ENCODE measurements at places on chromosomes 5 and 9.

DNA sequence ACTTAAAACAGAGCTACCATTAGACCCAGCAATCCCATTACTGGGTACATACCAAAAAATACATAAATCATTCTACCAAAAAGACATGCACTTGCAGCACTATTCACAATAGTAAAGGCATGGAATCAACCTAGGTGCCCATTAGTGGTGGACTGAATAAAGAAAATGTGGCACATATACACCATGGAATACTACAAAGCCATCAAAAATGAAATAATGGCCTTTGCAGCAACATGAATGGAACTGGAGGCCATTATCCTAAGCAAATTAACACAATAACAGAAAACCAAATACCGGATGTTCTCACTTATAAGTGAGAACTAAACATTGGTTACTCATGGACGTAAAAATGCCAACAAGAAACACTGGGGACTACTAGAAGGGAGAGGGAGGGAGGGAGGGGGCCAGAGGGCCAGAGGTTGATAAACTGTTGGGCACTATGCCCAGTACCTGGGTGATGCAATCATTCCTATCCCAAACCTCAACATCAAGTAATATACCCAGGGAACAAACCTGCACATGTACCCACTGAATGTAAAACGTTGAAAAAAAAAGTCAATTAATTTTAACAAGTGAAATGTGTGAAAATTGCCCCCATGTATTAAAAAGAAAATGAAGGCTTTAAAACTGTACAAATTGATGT, 24.5 kb upstream of the GPR150 start:
- DNase-seq: no peak

DNA sequence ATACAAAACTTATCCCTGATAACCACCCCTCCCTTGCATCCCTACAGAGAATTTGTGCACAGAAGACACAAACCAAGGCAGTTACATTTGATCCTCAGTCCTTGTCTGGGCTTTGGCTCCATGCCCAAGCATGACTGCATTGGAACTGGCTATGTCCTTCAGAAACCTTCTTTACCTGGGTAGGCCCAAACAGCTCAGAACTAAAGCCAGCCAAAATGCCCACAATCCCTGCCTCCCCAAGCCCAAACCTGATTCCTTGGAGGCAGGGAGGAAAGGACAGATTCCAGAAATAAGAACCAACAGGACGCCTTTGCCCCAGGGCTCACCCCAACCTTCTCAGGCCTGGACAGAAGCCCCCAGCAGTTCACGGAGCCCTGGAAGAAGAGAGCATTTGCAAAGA, 8.2 kb downstream of the IL17B start:
- no peak for DNase-seq

DNA sequence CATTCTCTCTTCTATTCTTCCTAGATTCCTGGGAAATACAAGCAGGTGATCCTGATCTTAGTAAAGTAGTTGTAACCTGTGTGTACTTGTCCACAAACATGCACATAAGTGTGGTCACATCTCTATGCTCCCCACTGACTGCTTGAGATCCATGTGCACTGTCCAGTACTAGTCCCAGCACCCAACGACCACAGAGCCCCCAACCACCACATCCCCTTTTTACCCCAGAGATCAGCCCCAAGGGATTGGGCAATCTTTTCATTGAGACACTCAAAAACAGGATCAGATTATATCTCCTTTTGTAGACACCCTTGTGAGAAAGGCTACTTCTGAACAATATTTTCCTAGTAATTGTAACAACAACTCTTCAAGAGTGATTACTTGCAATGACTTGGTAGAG, 240.6 kb downstream of the ACTL7B start:
- no peak for DNase-seq

DNA sequence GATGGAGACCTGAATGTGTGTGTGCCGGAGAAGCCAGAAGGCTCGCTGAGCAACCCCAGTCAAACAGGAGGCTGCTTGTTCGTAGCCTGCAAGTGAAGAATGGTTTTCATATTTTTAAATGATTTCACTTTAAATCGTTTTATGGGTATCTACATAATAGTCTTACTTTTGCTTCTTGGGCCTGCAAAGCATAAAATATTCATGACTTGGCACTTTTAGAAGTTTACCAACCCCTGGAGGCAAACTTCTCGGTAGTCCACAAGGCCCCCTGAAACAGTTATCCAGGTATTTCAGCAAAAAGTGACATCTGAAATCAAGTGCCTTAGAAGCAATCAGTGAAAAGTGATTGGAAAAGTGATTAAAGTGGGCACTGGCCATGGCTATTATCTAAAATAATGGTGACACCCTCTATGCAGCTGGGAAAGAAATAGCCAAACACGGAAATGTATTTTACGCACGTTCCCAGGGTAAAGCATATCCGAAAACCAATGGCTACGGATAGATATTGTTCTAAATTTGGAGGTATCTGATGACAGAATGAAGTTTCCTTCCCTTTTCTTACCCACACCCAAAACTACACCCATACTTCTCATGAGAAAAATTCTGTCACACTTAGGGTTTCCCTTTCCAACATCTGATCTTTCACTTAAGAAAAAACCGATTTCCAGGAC, 39.0 kb downstream of the RAPGEF1 start:
- DNase-seq: no peak

- no peak for DNase-seq
Observed at GRCh38 chr5:161311146-161311708, 235.3 kb downstream of the GABRB2 start.
